Pulmonary artery endothelial cell (primary cell): ENCODE measurements at places on chromosomes 2 and 18.

GRCh38 chr2:164453656-164454305 is 167.5 kb downstream of the GRB14 start:
- no peak for DNase-seq

DNA sequence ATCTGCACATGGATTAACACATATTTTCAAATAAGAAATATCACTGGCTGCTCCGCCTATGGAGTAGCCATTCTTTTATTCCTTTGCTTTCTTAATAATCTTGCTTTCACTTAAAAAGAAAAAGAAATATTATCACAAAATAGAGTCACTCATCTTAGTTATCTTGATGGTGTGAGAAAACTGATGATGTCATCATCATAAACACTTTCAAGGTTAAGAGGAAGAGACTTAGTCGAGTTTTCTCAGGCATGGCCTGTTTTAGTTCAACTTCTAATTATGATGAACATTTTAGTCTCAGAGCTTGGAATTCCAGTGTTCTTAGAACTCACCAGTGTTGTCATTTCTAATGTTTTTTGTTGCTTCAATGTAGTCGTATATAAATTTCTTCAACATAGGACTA is 506.1 kb downstream of the PTPRM start:
- no peak for DNase-seq

DNA sequence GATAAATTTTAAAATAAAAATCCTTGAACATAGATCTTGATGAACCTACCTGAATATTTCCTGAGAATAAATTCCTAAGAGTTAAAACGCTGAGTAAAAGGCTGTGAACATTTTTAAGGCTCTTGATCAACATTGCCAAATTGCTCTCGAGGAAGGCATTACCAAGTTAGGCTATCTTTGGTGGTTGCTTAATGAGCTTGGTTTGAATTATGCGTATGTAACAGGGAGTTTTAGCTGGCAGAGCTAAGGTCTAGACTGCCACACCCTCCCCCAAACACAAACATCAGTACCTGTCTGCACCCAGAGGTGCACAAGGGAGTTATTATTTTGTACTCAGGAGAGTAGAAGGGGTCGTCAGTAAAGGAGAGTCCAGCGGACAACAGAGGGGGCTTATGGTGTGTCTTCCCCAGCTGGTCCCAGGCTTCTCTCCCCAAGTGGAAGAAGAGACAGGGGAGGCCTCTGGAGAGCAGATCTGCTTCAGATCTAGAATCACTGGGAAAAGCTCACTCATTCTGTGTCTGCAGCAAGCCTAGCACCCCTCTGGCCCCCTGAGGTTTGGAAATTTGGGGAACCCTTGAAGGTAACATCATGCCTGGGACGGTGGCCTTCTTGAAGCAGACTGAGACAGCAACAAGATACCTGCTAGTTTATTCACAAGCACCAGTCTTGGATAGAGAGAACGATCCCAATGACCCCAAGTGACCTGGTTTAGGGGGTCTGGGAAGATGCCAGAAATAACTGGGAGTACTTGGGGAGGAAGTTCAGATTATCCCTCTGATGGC is 197.2 kb upstream of the ID2 start:
- DNase-seq: no peak

DNA sequence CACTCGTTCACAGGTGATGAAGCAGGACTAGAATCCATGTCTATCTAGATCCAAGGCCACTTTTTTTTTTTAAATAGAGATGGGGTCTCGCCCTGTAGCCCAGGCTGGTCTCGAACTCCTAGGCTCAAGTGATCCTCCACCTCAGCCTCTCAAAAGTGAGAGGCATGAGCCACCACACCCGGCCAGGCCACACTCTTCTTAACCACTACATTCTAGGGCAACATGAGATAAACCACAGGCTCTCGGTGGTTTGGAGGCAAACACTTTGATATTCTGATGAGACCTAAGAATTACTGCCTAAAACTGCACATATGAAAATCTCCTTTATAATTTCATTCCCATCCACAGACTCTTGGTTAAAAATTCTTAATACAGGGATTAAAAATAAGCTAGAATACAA is 51.8 kb downstream of the USP34 start:
- no peak for DNase-seq

DNA sequence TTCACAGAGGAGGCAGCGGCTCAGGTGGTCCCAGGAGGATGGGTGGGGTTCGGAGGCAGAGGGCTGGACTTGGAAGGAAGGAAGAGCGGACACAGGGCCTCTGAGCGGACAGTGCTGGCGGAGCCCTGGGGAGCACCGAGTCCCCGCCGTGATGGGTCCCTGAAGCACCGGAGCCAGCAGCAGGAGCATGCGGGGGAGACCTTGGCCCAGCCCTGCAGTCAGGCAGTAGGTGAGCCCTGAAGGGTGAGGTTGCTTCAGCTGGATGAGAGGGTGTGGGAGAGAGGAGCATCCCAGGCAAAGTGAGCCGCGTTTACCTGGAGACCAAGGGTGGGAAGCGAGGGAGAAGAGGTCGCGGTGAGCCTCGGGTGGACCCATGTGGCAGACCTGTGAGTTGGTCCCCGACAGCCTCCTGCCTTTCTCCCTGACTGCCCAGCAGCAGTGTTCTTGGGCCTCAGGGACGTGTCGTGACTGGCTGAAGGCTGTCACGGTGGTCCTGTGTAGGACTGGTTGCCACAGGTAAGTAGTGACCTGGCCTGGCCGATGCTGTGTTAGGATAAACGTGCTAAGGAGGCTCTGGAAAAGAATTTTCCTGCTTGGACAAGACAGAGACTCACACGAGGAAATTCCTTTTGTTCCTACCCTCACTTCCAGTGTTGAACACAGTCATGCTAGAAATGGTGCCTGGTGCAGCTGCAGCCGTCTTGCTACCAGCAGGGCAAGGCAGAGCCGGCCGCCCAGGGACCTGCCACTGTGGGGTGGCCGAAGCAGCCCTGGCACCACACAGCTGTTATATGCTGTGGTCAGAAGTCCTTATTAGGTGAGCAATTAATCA is 73.0 kb downstream of the RRM2 start:
- no peak for DNase-seq

- no peak for DNase-seq
Measured at GRCh38 chr2:230230496-230231200, 5.1 kb downstream of the SP140 start.

GRCh38 chr2:46320141-46320567 is 22.9 kb downstream of the EPAS1 start:
- no peak for DNase-seq

DNA sequence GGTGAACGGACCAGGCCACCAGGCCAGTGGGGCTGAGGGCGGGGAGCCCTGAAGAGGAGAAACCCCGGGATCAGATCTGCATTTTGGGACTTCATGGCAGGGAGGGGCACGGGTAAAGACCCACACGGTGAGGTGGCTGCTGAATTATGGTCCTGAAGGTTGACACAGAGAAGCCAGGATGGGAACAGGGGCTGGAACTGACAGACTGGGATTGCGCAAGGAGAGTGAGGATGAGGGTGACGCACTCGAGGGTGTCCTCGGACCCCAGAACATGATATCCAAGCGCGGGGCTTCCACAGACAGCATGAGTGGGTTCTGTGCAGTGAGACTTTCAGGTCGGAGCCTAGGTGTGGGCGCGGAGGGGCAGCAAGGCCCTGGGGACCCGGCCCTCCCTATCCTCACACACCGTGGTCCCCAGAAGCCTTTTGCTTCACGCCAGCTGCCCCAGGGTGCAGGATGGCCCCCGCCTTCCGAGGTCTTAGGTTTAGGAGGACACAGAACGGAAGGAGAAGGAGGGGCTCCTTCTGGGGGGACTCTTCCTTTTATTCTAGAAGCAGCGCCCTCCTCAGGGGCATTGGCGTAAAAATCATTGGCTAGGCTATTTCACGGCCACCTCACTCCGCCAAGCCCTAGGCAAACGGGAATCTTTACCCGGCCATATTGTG is 416.8 kb upstream of the HS6ST1 start:
- DNase-seq: no peak

DNA sequence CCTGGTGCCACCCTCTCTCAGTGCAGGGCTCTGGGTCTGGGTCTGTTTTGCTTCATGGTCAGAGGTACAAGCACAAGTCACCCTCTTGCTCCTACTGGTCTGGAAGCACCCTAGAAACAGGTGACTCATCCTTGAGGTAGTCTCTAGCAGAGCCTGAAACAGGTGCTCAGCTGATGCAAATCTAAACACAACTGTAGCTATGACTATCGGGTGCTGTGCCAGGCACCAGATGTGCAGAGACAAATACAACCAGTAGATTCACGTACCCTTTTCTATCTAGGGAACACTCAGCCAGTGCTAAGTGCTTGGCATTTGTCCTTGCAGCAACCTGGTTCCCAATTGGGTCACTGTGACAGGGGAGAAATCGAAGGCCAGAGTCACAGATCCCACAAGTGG is 140.9 kb upstream of the MYCN start:
- DNase-seq: no peak

DNA sequence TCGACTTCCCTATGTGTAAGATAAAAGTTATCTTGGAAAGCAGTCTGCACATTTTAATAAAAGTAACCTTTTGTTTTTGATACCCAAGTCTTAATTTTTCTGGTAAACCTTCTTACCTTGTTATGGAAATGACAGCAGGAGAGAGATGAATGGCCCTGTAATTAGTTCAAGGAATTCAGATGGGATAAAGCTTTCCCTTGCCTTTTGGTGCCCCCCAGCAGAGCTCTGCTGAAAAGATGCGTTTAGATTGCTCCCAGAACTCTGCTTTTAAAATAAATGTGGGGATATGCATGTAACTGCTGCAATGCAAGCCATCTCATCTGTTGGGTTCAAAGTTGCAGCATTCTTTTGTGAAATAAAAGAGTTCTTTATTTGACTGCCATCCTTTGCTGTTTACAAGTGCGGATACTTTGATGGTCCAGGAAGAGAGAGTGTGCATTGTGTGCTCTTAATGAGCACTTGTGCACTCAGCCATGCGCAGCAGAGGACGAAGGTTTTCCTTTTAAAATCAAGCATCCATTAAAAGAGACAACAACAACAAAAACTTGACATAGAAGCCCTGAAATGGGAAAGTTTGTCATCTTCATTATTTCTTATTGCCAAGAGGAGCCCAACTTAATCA is 176.7 kb upstream of the ST6GAL2 start:
- DNase-seq: no peak

DNA sequence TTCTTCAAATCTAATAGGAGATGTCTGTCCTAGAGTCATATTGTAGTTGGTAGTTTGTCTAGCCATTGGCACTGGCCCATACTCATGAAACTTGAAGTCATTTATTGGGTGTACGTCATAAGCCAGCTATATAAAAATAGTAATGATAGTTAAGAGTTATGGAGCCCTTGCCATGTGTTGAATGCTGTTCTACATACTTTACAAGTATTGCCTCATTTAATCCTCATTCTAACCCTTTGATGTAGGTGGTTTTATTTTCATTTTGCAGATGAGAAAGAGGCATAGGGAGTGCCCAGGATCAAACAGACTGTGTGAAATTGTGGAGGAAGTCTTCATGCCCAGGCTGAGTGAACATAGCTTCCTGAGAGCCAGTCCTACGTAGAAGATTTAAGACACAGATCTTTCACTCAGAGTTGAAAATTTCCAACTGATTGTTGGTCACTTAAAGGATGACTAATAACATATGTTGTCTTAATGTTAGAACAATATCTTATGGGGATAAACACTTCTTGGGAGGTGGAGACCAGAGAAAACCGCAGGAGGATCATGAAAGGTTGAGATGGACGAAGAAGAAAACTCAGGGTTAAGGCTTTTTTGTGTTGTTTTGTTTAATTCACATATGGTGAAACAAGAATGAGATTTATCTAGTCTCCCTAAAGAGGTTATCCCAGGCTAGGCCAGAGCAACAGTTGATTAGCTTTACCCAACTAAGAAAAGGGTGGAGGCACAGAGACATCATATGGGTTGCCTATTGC is 156.0 kb downstream of the CERS6 start:
- no peak for DNase-seq

DNA sequence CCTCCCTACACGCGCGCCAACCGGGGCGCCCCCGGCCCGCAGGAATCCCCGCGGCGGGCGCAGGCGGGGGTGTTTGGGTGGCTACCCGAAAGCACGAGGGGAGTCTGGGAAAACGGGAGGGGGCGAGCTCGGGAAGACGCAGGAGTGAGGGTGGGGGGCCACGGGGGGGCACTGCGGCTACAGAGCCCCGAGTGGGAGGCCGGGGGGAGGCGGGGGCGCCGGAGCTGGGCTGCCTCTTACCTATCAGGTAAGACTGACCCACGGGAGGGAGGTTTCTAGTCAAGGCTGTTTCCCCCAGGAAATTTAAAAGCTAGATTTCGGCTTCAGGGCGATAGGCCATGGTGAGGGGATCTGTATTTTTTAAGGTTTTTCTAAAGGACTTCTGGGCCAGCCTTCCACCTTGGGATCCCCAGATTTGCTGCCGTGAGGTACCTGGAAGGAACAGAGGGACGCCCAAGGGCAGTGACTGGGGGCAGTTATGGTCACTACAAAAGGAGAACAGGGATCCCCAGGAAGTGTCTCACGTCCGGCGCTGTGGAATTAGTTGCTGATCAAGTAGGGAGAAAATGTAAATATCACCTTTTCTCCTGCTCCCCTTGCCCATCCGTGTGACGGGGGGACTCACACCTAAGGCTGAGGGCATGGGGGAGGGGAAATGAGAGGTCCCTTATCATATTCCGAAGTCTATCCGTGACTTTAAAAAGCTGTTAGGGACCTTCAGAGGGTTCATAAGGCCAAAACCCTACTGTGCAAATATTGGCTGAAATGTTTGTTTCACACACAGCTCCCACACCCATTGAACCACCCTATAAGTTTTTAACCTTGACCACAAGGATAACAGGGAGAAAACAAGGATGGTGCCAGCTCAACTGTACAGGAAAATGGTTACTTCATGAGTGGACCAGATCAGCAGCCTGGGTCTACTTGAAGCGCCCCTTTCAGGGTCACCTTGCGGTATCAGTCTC is 638 bp upstream of the IRS1 start:
- DNase-seq: no peak

- DNase-seq: no peak
Measured at GRCh38 chr18:45166836-45167551, 448.3 kb upstream of the SLC14A2 start.

GRCh38 chr18:12838178-12838634 is 45.8 kb downstream of the PTPN2 start:
- DNase-seq: no peak

DNA sequence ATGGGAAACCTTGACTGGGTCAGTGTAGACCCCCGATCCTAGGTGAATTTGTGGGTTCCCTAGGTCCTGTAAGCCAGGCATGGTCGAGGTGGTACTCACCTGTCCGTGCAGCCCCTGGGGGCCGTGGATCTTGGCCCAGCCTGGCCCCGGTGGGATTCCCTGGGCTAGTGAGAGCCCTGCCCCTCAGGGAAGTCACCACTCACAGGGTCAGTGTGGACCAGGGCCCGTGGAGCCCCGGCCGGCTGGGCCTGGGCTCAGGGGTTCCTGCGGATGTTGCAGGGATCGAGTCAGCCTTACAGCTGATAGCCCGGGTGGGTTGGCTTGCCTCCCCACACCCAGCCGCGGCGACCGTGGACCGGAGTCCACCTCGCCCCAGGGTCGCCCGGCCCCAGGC is 528 bp downstream of the ATG9A start:
- DNase-seq: no peak
